ENCODE measurements at places on chromosomes 16 and 17.
A peak's percentile ranks its signal among the peaks of the same experiment; 100 is the strongest.

DNA sequence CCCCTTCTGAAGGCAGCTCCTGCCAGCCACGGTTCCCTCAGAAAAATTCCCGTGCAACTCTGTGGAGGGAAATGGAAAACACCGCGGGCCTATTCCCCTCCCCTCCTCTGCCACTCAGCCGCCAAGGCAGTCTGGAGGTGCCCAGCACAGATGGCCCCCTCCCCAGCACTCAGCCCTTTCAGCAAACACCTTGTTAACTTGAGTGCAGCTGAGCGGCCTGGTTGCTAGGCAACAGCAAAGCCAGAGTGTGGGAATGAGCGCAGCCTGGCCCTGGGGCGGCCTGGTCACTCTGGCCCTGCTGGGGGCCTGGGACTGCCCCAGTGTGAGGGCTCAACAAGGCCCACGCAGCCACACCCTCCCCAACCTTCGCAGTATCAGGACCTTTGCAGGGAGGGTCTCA lies 32.8 kb downstream of the CACNA1G start:
- DNase-seq = no peak

DNA sequence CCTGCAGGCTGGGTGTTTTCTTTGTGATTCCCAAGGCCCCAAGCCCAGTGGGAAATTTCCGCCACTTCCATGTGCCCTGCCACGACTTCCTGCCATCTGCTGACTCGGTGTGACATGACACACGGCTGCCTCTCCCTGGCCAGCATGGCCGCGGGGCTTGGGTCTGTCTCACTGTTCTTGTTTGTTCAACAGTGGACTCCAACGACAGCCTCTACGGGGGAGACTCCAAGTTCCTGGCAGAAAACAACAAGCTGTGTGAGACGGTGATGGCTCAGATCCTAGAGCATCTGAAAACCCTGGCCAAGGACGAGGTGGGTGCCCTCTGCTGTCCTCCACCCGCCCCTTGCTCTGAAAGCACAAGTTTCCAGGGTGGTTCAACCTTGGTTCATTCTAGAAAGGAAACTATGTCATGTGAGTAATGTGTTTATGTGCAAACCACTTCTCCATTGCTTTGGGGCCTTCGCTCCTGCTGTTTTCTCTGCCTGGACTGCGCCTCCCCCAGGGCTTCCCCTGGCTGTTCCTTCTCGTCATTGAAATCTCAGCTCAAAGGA lies 26.8 kb downstream of the KNOP1 start:
- DNase-seq = no peak

DNA sequence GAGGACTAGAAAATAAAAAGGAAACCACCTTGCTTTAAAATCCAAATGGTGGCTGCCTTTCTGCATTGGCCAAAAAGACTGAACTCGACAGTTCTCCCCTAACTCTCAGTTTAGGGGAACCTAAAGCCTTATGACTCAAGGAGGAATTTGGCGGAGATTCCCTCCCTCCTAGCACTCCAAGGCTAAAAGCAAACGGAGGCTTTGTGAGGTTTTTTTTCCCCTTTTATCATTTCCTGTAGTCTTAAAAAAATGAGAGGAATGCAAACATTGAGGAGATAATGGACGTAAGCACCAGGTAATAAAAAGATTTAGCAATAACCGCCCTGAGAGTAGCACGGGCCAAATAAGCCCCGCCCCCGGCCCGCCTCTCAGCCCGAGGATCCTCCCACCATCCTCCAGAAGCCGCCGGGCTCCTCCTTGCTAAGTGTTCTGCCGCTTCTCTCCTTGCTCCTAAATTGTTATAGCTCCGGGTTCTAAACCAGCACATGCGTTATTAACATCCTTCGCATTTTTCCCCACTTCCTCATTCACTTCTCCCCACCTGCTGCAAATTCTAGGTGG lies 5.8 kb upstream of the KIFC3 start:
- peak; percentile 85 for DNase-seq

DNA sequence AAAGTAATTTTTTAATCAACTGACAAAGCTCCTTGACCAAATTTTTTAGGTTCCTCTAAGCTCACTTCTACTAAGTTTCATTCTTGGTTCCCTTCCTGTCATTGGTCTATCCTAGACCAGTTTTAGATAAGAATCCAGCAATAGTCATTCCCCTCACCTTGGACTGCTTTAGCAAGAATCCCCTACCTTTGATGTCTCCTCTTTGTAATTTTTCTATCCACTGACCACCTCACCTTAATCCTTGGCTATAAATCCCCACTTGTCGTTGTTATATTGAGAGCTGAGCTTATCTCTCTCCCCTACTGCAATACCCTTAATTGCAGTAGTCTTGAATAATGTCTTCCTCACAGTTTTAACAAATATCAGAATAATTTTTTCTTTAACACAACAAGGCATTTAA lies 107.2 kb downstream of the USP32 start:
- DNase-seq = no peak

GRCh38 chr17:20120836-20121235 lies 111.7 kb downstream of the SPECC1 start:
- DNase-seq = no peak

DNA sequence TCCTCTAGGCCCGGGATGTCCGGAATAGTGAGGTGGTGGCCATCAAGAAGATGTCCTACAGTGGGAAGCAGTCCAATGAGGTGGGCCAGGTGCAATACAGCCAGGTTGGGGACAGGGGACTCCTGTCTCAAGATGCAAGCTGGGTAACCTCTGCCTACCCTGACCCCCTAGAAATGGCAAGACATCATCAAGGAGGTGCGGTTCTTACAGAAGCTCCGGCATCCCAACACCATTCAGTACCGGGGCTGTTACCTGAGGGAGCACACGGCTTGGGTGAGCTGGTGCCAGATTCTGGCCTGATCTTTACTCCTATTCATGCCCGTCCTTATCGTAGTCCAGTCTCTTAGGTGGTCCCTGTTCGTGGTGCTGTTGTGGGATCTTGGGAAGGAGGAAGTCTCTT lies 4.4 kb downstream of the TAOK2 start:
- no peak for DNase-seq

GRCh38 chr17:18185832-18186626 lies 2.4 kb downstream of the ALKBH5 start:
- DNase-seq = no peak

DNA sequence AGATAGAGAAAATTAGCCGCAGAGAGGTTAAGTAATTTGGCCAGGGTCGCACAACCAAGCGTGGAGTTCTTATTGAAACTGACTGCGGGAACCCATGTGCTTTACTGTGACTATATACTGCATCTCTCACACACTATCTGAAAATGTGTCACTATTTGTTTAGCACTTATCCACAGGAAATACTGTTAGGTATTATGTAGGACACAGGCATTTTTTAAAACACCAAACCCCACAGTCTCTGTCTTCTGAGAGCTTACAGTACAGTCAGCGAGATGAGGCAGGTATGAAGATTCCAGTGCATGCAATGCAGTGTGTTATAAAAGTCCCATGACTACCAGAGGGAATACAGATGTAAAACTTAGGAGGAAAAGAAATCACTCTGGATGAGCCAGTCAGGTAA lies 11.3 kb downstream of the RBL2 start:
- DNase-seq = peak; percentile 48

GRCh38 chr17:80109713-80110446 lies 8.5 kb downstream of the GAA start:
- no peak for DNase-seq

DNA sequence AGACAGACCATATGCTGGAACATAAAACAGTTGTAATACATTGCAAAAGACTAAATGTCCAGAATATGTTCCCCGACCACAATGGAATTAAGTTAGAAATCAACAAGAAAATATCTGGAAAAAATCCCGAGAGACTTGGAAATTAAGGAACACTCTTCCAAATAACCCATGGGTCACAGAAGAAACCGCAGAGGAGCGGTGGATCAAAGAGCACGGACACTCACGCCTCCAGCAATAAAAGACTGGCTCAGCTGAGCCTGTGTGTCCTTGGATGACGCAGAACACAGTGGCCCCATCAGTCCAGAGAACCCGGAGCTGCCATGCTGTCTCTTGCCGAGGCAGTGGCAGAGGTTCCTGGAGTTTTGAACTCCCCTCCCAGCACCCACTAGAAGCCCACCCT lies 30.9 kb upstream of the FOXF1 start:
- DNase-seq = no peak

GRCh38 chr16:2528161-2529060 lies 2.8 kb downstream of the CEMP1 start:
- DNase-seq = peak; percentile 58

DNA sequence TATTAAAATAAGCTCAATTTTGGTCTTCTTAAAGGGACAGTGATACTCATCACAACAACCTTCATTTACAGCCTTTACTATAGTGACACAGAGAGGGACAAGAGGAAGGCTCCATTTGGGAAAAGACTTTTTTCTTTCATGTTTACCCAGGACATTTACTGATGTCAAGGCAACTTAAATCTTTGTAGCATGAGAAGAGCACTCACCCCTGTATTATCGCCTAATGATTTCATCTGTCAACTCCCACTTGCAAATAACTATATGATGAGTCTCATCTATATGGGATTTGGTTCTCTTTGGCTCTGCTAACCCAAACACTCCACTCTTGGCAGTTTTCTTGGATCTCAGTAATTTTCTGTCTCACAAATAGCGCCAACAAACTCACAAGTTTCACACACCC lies 24.1 kb downstream of the BLMH start:
- no peak for DNase-seq

DNA sequence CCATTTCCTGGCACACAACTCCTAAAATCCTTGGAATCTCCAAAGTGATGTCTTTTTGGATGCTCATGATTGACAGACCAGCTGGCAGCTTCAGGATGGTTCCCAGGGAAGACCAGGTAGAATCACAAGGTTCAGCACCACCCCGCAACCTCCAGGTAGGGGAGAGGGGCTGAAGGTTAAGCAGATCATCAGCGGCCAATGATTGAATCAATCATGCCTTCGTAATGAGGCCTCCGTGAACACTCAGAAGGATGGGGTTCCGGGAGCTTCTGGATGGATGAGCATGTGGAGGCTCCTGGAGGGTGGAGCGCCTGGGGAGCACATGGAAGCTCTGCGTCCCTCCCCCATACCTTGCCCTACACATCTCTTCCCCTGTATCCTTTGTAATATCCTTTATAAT lies 185.9 kb downstream of the SEC14L1 start:
- no peak for DNase-seq

DNA sequence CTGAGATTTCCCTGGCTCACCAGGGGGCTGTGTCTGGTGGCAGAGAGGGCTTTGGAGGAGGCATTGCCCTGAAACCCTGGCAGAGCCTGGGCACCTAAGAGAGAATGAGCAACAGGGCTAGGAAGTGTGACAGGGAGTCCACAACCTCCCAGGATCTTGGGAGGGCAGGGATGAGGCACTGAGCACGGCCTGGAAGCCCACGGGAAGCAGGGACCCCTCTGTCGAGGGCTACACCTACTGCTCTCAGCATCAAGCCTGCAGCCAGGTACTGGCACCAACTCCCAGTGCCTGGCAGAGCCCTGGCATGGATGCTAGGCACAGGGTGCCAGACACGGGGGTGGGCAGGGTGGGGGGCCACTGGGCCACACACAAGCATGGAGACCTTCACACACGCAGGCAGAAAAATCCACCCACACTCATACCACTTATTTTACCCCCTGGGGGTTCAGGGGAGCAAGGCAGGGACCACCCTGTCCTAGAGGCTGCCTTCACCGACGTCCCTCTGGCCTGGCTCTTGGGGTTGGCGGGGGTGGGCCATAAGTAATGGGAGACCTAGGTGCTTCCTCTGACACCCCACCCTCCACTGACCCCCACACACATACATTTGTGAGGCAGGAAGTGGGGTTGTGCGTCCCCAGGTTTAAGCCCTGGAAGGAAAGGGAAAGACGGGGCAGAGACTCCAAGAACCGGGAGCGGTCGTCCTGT lies 970 bp upstream of the HSD11B2 start:
- no peak for DNase-seq

DNA sequence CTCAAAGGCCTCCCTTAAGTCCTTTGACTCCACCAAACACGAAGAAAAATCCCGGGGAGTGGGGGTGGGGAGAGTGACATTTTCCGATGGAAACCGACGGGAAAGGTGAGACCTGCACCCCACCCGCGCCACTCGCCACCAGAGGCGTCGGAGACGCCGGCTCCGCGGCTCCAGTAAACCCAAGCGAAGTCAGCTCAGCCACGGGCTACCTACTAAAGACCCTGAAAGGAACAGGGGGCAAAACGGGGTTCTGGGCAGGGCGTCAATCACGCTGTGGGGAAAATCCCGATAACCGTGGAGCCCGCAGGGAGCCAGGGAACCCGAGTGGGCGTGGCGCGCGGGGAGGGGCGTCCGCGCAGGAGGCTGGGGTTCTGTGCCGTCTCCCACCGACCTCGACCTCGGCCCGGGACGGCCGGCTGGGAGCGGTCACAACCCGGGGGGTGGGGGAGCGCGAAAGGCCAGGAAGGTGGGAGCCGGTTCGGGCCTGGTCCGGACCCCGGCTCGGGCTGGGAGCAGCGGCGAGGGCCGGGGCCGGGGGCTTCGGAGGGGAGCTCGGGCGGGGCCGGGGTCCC lies 565 bp downstream of the WDR45B start:
- peak; percentile 87 for DNase-seq

DNA sequence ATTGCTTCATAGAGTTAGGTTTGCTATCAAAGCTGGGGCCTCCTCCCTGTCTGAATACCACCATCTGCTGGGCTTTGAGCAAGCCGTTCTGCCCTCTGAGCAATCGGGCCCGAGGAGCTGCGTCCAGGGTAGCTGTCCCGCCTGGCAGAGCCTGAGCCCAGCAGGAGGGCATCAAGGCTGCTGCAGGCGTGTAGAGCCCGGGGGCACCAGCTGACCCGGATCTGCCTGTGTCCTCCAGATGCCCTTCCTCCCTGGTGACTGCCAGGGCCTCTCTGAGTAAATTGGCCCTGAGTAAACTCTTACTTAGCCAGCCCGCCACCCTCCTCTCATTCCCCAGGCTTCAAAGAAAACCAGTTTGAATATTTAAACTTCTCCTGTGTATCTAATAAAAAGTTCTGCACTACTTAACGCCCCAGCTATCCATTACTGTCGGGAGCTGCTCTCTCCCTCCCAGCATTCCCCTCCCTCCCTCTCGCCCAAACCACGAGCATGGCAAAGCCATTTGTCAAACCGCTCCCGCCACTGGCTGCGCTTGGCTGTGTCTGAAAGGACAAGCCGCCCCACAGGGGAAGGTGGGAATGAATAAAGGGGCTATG lies 16.4 kb downstream of the CDK5RAP3 start:
- no peak for DNase-seq

DNA sequence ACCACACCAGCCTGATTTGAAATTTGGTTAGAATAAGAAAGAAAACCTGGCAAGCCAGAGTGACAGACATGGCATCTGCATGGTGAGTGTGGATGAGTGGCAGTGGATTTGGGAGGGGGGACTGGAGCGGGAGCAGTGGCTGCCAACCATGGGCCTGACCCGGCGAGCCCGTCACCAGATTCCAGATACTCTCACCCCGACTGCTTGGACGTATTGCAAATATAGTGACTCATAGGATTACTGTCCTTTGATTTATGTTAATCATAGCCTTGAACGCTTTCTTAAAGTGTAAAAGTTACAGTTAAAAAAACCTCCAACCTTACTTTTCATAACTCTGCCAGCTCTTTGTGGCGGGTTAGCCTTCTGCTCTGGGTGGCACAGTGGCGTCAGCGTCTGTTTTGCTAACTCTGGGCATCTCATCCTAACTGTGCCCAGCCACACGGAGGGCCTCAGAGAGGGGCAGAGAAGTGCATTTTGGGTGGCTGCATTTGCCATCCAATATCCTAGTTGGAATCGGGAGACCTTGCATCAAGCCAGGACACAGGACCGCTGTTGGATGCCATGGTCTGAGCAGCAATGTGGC lies 26.8 kb upstream of the FOXK2 start:
- DNase-seq = no peak

- no peak for DNase-seq
Measured at GRCh38 chr17:77148077-77148939, 7.5 kb downstream of the SEC14L1 start.

GRCh38 chr17:49234509-49235080 lies 4.0 kb upstream of the PHOSPHO1 start:
- no peak for DNase-seq

GRCh38 chr16:7509963-7510601 lies 177.4 kb downstream of the RBFOX1 start:
- DNase-seq = no peak
